ENCODE measurements at places on chromosomes 16 and 17.

GRCh38 chr17:21283482-21284318, 811 bp upstream of the MAP2K3 start:
- no peak for DNase-seq

DNA sequence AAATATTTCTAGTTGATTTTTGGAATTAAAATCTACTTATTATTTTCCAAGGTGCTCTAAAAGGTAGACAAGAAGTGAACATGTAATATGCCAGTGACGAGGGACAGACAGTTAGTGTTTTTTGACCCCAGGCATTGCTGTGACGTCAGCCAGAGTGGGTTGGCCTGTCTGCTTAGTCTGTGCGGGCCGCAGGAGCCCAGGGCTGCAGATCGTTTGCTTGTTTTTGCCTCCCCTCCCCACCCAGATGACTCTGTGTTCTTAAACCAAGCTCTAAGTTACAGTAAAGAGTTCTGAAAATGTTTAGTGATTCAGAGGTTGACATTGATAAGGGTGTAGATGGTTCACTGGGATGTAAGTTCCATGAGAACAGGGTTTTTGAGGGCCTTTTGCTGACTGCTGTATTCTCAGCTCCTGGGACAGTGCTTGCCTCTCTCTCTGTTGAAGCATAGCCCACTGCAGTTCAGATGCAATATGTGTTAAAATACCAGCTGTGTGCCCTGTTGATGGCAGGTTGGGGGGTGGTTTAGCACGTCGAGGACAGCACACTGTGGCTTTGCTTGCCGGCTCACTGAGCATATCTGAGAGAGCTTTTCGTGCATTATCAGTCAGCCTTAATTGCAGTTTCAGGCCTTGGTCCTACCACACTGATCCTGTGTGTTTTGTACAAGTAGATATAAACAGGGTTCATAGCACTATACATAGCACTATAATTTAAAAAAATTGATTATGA, 64.8 kb downstream of the SEC14L1 start:
- no peak for DNase-seq

DNA sequence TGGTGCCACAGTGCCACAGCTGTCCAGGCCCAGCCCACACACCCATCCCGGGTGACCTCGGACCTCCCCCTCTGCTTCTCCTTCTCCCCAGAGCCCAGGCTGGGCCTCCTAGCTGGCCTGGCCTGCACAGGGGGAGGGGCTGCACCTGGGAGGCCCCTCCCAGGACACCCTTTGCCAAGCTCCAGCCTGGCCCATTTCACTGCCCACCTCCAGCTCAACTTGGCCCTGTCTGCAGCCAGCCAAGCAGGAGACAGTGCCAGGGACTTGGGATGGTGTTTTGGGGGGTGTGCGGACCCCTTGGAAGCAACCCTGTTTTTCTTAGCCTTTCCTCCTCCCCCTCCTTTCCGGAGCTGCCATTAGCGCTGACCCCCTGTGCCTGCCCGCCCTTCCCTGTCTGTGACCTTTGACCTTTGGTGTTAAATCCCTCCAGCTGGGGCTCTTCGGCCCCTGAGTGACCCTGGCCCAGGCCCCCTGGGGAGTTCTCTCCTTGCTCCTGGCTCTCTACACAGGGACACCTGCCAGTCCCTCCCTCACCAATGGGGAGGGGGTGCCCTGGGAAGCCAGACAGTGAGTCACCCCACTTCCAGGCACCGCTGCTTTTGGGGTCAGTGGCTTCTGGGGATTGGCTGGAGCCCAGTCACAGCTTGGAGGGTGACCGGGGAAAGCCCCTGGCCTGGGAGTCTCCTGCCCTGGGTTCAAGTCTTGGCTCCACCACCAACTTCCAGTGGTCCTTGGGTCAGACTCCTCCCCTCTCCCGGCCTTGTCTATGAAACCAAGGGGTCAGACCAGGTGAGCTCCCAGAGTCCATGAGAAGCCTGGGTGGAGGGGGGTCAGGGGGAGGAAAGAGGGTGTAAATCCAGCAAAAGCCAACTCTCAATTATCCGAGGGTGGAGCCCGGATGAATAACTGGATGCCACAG, 1.9 kb downstream of the GLIS2 start:
- no peak for DNase-seq

GRCh38 chr16:15864939-15865338, 8.1 kb upstream of the MYH11 start:
- DNase-seq: no peak

Measured in activated T-helper 2 cell treated with anti-CD3 and anti-CD28 coated beads, Interferon-gamma antibody, Interleukin-2, Interleukin-4, amounts not matched to agents 10 μg/mL and 5 μg/mL and 100 μg/mL, durations not matched to agents 14 hours and 24 hours and 36 hours (primary cell).